ENCODE measurements at places on chromosomes 7 and 10.
A peak's percentile ranks its signal among the peaks of the same experiment; 100 is the strongest.

DNA sequence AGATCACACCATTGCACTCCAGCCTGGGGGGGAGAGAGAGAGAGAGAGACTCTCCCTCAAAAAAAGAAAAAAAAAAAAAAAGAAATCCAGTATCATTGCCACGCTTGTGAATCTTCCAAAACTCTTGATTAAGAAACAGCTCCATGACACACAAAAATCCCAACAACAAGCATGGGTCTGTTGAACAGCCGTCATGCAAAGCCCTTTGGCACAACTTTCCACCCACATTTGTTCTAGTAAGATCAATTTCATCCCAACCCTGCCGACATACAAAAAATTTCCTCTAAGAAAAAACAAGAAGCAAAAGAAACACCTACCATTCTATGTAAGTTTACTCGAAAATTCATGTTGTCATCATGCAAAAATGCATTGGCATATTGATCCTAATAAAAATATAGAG is 62.8 kb downstream of the ARMH3 start:
- no peak for DNase-seq

DNA sequence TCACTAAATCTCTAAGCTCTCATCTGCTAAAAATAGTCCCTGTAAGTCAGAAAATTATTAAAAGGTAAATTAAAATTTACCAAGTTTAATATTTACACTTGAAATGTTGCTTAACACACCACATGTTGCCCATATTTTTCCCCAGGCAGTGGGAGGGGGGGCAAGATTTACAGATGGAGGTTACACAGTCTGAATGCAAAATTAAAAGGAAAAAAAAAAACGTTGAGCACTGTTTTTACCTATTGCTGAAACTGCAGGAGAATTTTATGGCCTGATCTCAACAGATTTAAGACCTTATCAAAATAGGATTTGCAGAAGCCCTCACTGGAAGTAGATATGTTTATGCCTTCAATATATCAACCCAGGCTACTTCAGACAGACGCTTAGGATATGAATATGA is 133.4 kb downstream of the SFMBT2 start:
- no peak for DNase-seq

- peak; percentile 45 for DNase-seq
Measured at GRCh38 chr7:22872096-22872807, 49.6 kb upstream of the TOMM7 start.

- no peak for DNase-seq
Measured at GRCh38 chr10:96420228-96421009, 61.6 kb upstream of the OPALIN start.

GRCh38 chr7:88760136-88760515 is 626 bp downstream of the ZNF804B start:
- DNase-seq: no peak

- DNase-seq: no peak
Measured at GRCh38 chr7:88337572-88337971, 30.9 kb upstream of the STEAP4 start.

DNA sequence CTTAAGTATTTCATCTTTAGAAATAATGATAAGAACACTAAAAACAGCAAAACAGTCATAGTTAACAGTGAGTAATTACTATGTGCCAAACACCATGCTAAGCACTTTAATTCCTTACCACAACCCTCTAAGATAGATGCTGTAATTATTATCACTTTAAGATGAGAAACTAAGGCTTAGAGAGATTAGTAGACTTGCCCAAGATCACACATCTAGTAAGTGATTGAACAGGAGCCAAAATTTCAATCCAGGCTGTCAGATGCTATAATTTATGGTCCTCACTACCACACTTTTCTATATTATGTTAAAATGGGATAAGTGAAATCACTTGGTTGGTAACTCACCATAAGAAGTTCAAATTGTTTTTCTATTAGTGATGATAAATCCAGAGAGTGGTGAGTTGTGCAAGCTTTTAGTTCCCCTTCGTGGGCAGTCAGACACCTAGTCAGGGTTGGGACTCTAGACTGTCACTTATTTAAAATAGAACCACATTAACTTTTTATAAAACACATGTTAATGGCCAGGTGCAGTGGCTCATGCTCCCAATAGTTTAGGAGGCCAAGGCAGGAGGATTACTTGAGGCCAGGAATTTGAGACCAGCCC is 85.9 kb upstream of the GATA3 start:
- no peak for DNase-seq

DNA sequence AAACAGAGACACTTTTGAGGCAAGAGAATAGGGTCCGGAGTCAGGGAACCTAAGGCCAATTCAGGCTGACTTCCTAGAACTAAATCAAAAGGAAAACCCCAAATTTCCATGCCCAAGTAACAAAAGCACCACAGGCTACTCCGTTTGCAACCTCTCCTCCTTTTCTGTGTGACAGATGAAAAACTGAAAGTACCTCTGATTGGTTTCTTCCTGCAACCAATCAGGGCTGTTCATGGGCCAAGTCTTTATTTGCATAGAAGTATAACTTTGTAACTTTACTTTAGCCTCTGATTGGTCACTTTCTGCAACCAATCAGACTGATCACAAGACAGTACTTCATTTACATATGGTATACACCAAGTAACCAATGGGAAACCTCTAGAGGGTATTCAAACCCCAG is 239.9 kb upstream of the KCND2 start:
- no peak for DNase-seq

- no peak for DNase-seq
Measured at GRCh38 chr7:108294595-108294994, 161.6 kb downstream of the NRCAM start.

DNA sequence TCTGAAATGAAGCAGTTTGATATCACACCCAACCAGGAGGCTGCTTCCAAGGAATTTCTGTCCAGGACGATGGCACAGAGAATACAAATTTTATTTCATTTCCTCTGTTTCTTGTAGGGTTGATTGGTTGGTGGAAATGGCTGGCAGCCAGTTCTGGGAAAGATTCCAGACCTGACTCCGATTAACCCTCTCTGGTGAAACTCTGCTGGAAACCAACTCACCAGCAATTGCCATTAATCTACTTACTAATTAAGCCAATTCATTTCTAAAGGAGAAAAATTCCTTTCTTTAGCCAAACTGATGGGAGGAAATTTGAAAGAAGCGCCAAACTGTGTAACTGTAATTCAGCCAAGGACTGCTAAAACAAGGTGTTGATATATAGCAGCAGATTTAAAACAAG is 10.7 kb downstream of the PTF1A start:
- DNase-seq: no peak

DNA sequence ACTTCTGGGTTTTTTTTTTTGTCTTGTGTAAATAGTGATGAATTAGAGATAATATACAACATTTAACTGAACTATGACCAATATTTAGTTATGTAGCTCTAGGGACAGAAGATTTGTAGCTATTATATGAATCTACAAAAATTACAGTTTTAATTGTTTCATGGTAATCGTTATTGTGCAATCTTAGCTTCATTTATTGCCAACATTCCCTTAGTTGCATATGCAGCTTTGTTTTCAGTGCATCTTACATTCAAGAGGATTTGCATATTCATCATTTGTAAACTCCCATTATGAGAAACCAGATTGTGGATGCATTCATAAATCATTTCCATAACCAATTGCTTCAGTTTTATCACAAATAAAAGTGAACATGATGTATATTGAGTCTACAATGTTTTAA is 68.8 kb downstream of the MALRD1 start:
- DNase-seq: no peak

DNA sequence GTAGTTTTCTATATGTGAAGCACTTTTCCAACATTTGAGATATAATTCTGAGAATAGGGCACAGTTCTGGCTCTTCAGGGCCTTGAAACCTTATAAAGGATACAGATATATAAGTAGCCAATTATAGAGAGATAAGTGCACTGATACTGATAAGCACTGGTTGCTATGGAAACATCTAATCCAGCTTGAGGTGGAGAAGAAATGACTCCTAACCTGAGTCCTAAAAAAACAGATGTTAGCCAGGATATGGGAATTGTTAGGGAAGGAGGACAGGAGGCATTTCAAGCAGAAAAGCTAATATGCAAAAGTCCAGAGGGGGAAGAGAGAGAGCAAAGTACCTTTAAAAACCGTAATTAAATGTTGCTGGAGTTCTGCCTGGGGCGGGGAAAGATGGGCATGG is 30.8 kb downstream of the STRIP2 start:
- DNase-seq: no peak

DNA sequence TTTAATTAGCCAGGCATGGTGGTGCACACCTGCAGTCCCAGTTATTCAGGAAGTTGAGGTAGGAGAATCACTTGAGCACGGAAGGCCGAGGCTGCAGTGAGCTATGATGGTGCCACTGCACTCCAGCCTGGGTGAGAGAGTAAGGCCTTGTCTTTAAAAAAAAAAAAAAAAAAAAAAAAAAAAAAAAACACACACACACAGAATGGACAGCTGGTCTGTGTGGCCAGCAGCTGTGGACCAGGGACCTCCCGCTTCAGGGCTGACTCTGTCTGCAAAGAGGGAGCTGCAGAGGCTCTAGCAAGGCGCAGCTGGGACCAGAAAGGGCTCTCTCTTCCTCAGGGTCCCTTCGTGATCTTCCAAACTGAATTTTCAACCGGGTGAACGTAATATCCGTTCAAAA is 53.6 kb upstream of the DNAAF5 start:
- no peak for DNase-seq

DNA sequence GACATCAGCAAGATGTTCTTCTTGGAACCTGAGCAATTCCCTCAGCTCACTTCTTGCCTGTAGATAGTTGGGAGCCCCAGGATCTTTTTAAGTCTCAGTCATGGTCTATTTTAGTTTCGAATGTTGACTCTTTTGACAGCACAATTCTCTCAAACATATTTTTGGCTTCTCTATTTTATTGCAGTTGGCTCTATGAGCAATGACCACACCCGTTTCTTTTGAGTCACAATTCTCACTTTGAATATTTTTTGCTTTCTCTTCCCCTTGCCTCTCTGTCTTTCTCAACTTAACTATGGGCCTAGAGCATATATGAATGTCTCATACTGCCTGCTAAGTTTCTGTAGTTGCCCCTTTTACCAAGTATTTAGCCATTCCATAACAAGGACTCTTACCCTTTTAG is 222.8 kb downstream of the PTN start:
- no peak for DNase-seq

DNA sequence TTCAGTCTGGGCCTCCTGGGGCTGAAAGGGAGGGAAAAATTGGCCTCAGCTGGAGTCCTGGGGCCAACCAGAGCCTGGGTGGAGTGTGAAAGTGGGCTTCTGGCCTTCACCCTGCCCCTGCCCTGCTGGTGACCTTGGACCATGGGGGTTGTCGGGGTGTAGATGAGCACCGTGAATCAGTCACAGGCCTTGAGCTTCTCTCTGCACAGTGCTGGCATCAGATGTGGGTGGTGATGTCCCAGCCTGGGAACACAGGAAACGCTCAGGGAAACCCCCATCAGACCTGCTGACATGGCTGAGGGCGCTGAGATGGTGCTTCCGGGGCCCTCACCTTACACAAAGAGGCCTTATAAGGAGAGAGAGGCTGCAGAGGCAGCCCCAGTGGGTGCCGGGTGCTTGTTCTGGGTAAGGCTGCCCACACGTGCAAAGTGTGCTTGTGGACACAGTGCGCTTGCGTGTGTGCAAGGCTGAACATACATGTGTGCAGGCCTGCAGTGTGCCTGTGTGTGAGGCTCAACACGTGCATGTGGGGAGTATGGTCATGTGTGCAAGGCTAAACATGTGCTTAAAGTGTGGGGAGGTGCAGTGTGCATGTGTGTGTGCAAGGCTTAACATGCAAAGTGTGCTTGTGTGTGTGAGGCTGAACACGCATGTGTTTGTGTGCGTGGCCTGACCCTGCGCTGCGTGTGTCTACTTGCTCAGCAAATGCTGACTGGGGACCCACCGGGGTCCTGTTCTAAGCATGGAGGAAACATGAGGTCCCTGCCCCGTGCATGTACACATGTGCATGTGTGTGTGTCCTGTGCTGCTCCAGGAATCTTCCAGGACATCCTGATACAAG is 6.5 kb downstream of the ARPC1B start:
- DNase-seq: peak; percentile 76

DNA sequence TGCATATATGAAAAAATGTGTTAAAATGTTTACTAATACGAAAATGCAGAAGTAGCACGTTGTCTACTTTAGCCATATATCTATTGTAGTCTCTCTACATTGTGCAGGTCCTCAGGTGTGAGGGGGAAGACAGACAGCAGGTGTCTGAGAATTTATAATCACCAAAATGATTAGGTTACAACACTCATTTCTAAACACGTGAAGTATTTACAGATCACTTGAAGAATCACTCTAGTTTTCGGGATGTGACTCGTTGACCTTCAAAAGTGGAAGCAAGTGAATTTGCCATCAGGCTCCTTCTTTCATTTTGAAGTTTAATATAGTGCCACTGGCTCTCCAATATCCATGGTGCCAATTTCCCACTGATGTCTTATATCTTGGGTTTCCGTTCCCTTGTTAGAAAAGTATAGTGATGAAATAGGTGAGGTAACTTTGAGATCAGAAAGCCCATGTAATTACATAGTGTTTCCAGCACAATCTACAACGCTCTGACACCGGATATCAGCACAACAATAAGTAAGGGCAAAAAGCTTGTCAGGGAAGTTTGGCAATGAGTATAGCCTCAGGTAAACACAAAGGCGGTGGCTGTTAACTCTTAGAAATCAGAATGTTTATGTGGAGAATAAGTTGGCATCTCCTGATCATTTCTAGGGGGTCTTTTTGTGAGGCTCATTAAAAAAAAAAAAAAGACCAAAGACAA is 57.5 kb upstream of the SP4 start:
- no peak for DNase-seq

- no peak for DNase-seq
Measured at GRCh38 chr7:16636555-16637101, 8.9 kb downstream of the ANKMY2 start.

DNA sequence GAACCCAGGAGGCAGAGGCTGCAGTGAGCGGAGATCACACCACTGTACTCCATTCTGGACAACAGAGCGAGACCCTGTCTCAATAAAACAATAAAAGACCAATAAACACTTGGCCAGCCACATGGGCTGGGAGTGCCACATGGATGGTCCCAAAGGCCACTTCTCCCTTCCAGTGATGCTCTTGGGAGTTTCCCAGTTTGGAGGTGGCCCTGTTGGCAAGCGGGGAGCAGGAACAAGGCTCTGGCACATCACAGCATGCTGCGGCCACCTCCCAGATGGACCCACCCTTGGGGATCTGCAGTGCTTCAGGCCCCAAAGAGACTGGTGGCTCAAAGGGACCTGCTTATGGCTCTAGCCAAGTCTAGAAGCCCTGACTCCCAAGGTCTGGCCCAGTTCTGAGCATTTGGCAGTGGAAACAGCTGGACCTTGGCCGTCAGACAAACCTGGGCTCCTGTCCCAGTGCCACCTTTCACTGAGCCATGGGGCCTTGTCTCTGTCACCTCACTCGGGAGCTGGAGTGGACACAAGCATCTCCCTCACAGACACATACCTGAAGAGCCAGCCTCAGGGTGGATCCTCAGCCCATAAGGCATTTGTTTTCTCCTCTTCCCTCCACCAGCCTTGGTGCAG is 91.7 kb downstream of the COL13A1 start:
- DNase-seq: no peak

DNA sequence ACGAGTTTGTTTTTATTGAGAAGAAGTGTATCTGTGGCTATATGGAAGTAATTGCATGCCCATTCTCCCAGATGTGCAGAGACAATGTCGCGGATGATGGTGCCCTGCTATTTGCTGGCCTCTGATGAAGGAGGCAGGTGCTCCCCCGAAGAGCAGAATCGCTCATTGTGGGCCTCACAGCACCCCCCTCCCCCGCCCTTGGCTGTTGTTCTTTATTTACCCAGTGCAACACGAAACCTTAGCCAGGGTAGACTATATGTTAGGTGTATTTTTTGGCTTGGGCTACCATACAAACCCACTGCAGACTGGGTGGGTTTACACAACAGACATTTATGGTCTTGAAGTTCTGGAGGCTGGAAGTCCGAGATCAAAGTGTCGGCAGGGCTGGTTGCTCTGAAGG is 3.4 kb upstream of the ADCY1 start:
- no peak for DNase-seq

- no peak for DNase-seq
Measured at GRCh38 chr10:3077940-3078630, 10.7 kb downstream of the PFKP start.
